ENCODE measurements at places on chromosomes 6 and 20.

DNA sequence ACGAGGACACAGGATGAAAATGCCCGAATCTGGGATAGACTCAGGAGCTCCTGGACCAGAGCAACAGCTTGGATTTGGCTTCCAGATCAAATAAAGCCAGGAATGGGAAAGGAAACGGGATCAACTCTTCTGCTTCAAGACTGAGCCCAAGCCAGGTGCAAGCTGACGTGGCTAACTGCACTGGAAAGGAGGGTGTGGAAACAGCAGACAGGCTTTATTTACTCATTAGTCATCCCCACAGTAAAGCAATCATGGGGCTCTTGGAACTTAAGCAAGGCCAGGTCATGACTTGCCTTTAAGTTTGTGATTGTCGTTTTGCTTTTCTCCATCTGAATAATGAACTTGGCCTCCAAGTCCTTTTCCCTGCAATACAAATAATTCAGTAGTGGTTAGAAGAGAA lies 45.2 kb downstream of the KIF16B start:
- DNase-seq, result no peak

- no peak for DNase-seq
These were observed 96.2 kb downstream of the EYA4 start for GRCh38 chr6:133337308-133337707.

DNA sequence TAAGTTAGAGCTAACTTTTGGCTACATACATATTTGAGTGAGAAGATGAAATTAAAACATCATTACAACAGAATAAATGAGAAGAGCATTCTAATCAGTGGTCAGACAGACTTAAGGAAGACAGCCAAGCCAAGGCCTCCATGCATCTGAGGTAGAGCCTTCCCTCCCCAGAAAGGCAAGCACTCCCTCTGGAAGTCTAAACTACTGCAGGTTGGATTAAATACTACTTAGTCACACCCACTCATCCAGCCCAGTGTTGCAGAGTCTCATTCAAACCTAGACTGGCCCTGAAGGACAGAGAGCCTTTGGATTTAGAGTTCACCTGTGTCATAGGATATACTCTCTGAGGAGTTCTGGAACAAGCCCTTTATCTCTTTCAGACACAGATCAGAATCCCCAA lies 29.2 kb downstream of the TMX4 start:
- no peak for DNase-seq

DNA sequence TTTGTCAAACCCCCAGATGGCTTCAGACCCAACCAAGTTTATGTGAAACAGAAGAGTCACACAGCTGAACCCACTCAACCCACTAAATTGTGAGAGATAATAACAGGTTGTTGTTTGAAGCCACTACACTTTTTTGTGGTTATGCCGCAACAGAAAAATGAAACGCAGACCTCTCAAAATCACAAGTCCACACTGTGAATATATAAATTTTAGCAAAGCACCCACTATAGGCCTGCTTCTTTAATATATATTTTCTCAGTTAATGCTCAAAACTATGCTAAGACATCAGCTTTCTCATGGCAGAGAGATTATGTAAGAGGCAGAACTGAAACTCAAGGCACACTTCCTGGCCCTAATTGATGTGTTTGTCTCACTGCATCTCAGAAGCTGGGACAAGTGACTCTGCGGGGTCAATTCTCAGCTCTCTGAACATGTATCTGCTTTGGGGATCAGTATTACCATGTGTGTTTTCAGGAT lies 27.7 kb downstream of the MAP3K5 start:
- no peak for DNase-seq

GRCh38 chr6:76124018-76124417 lies 51.6 kb upstream of the IMPG1 start:
- DNase-seq, result no peak

GRCh38 chr6:14883921-14884320 lies 361.9 kb upstream of the JARID2 start:
- no peak for DNase-seq

- DNase-seq, result no peak
These were observed 244.6 kb upstream of the FOXQ1 start for GRCh38 chr6:1067346-1067745.

- no peak for DNase-seq
These were observed 2.3 kb downstream of the LRP11 start for GRCh38 chr6:149861603-149862423.

GRCh38 chr6:167811040-167811439 lies 15.7 kb upstream of the AFDN start:
- no peak for DNase-seq

GRCh38 chr20:16027686-16028085 lies 545.6 kb downstream of the KIF16B start:
- DNase-seq, result no peak

- DNase-seq, result peak; percentile 38
These were observed 36.3 kb upstream of the VEGFA start for GRCh38 chr6:43733471-43734293.

DNA sequence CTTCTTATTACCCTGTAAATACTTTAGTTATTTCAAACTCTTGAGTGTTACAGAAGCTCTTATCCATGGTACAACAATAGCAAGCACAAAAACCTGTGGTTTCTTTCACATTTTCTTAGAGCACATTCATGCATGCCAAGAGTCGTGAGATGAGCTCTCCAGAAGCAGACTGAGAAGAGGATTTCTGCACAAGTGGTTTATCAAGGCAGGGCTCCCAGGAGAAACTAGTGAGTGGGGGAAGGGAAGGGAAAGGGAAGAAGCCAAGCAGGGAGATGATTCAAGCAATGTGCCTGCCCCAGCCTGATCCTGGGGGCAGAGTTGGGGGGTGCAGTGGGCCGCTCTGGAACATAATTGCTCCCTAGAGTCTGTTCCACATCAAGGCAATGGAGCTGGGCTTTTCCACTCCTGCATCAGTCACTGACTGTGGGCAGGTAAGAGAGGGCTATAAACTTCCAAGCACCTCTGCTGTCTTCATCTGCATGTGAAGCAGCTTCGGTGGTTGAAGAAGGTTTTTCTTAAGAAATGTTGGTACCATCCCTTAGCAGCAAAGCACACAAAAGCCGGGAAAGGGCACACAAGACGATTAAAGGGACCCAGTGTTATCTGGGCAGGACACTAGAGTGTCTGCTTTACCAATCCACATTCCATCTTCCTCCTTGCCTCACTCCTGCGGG lies 152.1 kb downstream of the PLCB4 start:
- DNase-seq, result no peak

DNA sequence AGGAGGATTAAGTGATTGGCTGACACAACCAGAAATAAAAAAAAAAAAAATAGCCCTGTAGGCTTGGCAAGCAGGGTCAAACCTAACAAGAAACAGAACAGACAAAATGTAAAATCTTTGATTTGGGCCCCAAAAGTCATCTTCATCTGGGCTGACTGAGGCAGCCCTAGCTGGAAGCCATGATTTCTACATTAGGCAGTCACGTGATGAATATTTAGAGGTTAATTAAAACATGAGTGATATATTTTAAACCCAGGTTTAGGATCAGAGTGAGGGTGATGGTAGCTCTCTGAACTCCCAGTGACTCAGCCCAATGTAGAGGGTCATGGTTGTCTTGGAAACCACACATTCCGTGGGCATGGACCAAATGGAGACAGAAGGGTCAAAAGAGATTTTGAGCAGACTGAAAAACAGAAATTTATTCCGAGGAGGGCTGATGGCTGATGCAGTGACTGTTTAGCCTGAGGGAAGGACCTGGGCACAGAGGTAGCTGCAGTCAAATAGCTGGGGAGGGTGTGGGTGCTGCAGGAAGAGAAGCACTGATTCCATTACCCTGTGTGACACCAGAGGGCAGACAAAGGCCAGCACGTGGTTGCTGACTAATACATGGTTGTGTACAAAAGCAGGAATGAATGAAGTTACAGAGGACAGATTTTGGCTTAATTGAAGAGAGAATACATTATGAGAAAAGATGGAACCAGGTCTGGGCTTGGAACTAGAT lies 573.1 kb upstream of the CHD6 start:
- no peak for DNase-seq

- no peak for DNase-seq
These were observed 162.7 kb upstream of the MARCKS start for GRCh38 chr6:113694278-113695077.

GRCh38 chr6:132612449-132613108 lies 11.5 kb downstream of the TAAR2 start:
- no peak for DNase-seq

DNA sequence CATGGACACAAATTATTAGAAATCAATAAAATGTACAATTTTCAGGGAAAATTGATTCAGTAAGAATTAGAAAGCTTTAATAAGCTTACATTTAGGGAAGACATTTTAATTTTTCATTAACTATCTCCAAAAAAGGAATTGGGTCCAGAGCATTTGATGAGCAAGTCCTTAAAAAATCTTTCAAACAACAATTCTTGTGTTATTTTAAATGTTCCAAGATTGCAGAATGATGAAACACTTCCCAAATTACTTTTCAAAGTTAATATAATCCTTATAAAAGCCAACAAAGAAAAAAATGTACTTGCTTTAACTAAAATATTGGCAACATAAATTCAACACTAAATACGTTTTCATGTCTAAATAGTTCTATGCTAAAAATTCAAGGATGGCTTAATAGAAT lies 102.0 kb downstream of the ADAT2 start:
- no peak for DNase-seq

GRCh38 chr6:169921853-169922824 lies 170.7 kb downstream of the ERMARD start:
- DNase-seq, result no peak

GRCh38 chr6:17392978-17393891 lies at the start of gene CAP2:
Gene CAP2 (plus strand): TSS chr6:17393595. CDS start chr6:17421556, 27,961 bp downstream.
- no peak for DNase-seq

DNA sequence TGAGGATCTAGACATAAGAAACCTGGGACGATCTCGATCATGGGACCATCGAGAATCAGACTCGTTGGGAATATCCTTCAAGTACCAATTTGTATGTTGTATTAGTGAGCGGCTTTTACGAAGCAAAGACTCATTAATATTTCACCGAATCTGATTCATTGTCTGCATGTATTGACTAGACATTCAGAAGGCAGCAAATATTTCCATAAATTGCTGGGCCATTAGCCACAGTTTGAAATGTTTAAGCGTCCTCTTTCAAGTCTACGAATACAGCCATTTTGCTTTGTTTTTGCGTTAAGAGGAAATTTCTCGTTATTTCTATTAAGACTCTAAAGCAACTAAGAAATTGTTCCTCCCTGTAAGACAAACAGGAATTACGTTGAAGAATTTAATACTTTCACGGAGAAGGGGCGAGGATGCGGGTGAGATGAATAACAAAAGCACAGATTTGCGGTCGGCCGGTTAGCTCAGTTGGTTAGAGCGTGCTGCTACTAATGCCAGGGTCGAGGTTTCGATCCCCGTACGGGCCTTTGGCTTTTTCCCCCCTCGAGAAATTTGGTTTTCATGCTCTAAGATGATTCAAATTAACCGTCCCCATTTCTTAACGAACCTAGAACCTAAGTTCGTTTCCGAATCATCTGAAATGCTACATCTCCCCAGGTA lies 18.5 kb downstream of the POM121L2 start:
- DNase-seq, result no peak

- no peak for DNase-seq
These were observed 71.9 kb upstream of the SLC22A16 start for GRCh38 chr6:110548110-110548847.

DNA sequence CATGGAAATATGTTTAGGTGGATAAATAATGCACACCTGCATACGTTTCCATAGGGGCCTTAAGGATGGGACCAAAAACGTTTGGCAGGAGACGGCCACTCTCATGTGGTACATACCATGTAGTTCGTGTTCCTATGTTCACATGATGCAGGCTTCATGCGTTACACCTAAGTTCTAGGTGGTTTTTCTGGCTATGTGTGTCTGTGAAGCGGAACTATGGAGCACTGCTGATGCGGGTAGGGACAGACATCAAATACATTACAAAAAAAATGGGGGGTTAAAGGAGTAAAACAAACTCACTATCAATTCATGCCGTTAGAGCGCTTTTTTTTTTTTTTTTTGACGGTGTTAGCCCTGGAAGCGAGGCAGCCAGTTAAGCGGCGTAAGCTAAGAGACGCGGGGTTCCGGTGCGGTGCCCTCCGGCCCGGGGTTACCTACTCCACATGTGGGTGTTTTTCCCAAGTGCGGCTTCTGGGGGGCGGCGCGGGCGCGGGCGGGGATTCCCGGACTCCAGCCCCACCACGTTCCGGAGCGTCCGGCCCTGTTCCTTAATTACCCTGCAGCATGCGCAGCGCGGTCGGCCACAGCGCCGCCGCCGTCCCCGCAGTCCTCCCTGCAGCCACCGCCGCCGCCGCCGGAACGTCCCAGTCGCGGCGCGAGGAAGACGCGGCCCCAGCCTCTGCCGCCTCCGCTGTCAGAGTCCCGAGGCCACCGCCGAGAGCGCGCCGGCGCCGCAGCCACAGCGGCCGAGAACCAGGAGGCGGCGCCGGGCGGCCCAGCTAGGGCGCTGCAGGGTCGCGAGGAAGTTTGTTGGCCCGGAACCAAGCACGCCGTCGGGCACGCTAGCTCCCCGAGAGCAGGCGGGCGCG lies 648 bp downstream of the COL19A1 start:
- peak; percentile 57 for DNase-seq

GRCh38 chr6:153976921-153977693 lies 61.9 kb upstream of the OPRM1 start:
- no peak for DNase-seq

DNA sequence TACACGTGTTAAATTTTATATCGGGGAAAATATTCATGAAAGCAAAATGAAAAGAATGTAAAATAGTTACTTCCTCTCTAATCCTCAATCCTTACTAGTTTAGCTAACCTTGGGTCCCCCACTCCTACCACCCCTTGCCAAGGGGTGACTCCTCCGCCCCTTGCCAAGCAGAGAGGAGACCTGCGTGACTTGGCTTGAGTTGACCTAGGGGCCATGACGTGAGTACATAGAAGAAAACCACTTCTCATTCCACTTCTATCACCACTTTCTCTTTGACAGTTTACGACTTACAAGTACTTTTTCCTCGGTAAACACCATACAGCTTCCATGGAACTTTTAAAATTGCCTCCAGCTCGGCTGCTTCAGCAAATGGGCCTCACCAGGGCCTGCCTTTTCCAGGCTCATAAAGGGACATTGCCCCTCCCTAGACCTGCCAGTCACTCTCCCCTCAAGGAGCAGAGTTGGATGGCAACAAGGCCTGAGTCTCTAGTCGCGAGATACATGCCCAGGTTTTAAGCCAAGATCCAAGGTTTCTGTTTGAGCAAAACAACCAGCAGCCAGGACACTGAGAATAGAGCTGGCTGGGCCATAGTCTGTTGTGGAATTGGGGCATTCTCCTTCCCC lies 29.9 kb downstream of the SDCBP2 start:
- no peak for DNase-seq

DNA sequence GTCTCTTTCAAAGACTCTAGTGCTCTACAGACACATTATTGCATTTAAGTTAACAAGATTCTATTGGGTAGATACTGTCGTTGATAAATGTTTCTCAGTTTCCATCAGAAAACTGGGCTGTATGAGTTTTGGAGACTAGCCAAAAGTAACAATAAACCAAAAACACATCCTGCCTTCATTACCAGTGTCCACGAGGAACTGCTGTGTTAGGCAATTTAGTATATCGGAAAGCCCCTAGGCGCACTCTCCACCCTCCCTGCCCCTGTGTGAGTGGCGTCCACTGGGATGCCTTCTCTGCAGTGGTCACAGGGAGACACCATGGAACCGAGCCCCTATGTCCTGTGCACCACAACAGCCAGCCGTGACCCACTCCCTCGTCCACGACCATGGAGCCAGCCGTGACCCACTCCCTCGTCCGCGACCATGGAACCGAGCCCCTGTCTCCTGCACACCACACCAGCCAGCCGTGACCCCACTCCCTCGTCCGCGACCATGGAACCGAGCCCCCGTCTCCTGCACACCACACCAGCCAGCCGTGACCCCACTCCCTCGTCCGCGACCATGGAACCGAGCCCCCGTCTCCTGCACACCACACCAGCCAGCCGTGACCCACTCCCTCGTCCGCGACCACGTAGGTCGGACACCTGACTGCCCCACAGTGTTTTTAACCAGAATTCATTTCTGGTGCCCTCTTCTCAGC lies 35.3 kb downstream of the DLL1 start:
- no peak for DNase-seq

Data from activated CD4-positive, alpha-beta T cell treated with anti-CD3 and anti-CD28 coated beads for 4 hours (primary cell).